ENCODE measurements at places on chromosomes 12 and 14. TPM values are rescaled to one million over a fixed set of nuclear protein-coding genes. Genes with fewer than 3 reads are reported as not detected.
A peak's percentile ranks its signal among the peaks of the same experiment; 100 is the strongest.

GRCh38 chr14:97359341-97359740 is 562.2 kb downstream of the VRK1 start:
- H3K27ac ChIP-seq: no peak overlapping the region
- no peaks in the 10 kb centered on the region for H3K36me3 ChIP-seq
- no peaks in the 10 kb centered on the region for H3K4me1 ChIP-seq
- H3K27me3 ChIP-seq: peaks cover 2% of the 10 kb centered on the region
- no peak for DNase-seq

MYO1H gene
- total RNA-seq: not detected

- no peak overlapping the region for H3K4me3 ChIP-seq
- peaks cover 35% of the 10 kb centered on the region for H3K4me1 ChIP-seq
- no peak for DNase-seq
- no peak overlapping the region for H3K27ac ChIP-seq
Observed at GRCh38 chr12:2115101-2115845, 62.5 kb downstream of the CACNA1C start.

TMEM106C gene
- 60.1 TPM for total RNA-seq

DNA sequence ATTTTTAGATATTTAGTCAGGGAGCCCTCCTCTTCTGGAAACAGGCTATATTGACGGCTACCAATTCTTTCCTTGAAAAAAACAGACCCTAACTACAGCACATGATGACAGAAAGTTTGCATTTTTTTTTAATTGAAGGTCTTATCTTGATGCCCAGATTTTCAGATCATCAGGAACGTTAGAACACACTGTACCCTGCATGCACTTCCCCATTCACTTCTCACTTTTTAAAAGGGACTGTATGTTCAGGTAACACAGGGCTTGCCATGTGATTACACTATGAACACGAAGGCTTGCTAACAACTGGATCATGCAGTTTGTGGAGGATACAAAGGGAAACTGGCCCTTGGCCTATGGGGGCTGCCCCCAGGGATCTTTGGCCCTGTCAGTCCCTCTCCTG is 92.6 kb downstream of the RPS29 start:
- H3K27me3 ChIP-seq: peaks cover 53% of the 10 kb centered on the region
- no peaks in the 10 kb centered on the region for H3K36me3 ChIP-seq
- no peak overlapping the region for H3K27ac ChIP-seq
- no peak overlapping the region for H3K4me3 ChIP-seq

GRCh38 chr12:47312808-47313426 is 233.2 kb upstream of the AMIGO2 start:
- H3K4me1 ChIP-seq: peaks cover 14% of the 10 kb centered on the region
- H3K36me3 ChIP-seq: no peaks in the 10 kb centered on the region
- H3K27me3 ChIP-seq: no peaks in the 10 kb centered on the region
- H3K27ac ChIP-seq: no peak overlapping the region
- H3K4me3 ChIP-seq: no peak overlapping the region

OAS2 gene
- total RNA-seq: not detected

DNA sequence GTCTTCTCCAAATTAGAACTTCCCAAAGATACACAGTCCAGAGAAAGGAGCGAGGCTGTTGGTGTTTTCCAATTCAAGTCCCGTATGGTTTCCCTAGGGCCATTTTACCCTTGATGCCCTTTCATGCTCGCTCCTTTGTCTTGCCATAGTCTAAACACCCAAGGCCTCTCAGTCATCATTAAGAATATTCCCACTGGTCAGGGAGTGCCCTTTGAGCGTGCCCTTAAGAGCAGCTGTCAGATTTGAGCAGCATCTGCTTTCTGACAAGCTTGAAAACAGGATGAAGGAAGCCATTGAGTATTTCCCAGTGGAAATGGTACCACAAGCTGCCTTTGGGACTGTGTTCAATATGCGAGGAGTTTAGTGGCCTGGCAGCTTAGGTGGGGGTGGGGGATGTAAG is 10.4 kb upstream of the GALNT16 start:
- H3K36me3 ChIP-seq: no peaks in the 10 kb centered on the region
- no peaks in the 10 kb centered on the region for H3K4me1 ChIP-seq
- no peaks in the 10 kb centered on the region for H3K27me3 ChIP-seq
- no peak overlapping the region for H3K27ac ChIP-seq
- H3K4me3 ChIP-seq: no peak overlapping the region

EIF5 gene
- 175 TPM for total RNA-seq

DNA sequence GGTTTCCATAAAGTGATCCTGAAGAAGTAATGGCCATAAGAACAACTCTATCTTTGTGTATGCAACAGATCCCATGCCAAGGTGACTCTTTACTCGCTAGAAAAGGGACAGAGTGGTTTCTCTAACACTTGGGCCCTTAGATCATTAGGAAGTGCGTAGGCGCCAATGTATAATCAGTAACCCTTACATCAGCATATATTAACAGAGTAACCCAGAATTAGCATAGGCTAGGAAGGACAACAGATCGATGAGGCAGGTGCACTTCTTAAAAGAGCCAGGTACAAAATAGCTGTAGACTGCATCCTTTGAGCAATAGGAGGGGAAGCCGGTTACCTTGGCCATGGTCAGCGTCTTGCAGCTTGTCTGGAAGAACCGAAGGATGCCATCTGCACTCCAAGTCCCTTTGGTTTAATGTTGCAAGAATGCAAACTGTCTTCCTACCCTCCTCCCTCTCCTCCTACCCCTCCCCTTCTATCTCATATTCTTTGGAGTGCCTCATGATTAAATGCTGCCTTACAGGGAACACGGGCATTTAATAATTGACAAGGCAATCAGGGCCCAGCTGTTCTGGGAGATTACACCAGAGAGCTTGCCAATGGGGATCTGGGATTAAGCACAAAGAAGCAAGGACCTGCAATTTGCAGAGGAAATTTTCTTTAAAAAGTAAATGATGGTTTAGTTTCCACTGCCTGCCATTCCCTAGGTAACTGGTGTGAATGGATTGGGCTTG is 8.0 kb downstream of the GSG1 start:
- H3K4me3 ChIP-seq: no peak overlapping the region
- peaks cover 68% of the 10 kb centered on the region for H3K4me1 ChIP-seq
- no peaks in the 10 kb centered on the region for H3K36me3 ChIP-seq
- H3K27ac ChIP-seq: no peak overlapping the region
- no peak for DNase-seq
- H3K27me3 ChIP-seq: no peaks in the 10 kb centered on the region

GRCh38 chr12:64107776-64108175 is 114.3 kb downstream of the KICS2 start:
- peaks cover 20% of the 10 kb centered on the region for H3K36me3 ChIP-seq
- H3K4me1 ChIP-seq: peaks cover 16% of the 10 kb centered on the region
- no peak for DNase-seq
- no peaks in the 10 kb centered on the region for H3K27me3 ChIP-seq

DNA sequence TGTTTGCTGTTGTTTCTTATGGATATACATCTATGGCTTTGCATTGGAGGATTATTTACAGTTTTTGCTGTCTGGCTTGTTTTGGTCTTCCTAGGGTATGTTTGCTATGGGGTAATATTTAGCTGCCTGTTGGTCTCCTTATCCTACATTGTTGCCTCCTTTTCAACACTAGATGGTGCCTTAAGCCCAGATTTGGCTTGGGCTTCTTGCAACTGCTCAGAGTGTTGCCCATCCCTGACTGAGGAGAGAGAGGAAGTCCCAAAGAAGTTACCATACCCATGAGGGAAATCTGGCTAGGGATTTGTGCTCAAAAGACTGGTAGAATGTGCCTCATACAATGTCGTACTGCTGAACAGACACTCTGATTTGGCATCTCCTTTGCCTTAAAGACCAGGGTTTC is 94.6 kb upstream of the MUCL1 start:
- H3K27me3 ChIP-seq: peaks cover 17% of the 10 kb centered on the region
- no peaks in the 10 kb centered on the region for H3K4me1 ChIP-seq
- H3K36me3 ChIP-seq: no peaks in the 10 kb centered on the region
- no peak overlapping the region for H3K4me3 ChIP-seq
- DNase-seq: no peak
- no peak overlapping the region for H3K27ac ChIP-seq

DNA sequence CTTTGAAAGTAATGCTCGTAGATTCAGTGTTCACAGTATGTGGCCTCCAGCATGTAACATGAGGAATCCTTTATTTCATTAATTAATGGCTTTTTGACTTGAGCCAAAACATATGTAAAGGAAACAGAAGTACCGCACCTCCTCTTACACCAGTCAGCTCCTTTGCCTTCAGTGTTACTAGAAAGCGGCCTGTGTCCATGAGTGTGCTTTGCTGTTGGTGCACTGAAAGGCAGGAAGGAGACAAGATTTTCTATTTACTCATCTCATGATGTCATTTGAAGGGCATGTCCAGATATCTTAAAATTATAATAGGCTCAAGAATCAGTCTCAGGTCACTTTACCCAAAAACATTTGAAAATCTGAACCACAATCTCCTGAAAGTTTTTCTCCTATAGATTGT is 9.9 kb upstream of the CCT2 start:
- no peak overlapping the region for H3K4me3 ChIP-seq
- H3K36me3 ChIP-seq: peaks cover 26% of the 10 kb centered on the region
- peak overlapping the region; percentile 49 for H3K27ac ChIP-seq
- no peak for DNase-seq

GRCh38 chr14:105883066-105884005 is 357.0 kb downstream of the TMEM121 start:
- no peaks in the 10 kb centered on the region for H3K4me1 ChIP-seq
- H3K27ac ChIP-seq: no peak overlapping the region
- H3K36me3 ChIP-seq: peaks cover 2% of the 10 kb centered on the region
- DNase-seq: peak; percentile 75
- no peak overlapping the region for H3K4me3 ChIP-seq
- H3K27me3 ChIP-seq: no peaks in the 10 kb centered on the region

DNA sequence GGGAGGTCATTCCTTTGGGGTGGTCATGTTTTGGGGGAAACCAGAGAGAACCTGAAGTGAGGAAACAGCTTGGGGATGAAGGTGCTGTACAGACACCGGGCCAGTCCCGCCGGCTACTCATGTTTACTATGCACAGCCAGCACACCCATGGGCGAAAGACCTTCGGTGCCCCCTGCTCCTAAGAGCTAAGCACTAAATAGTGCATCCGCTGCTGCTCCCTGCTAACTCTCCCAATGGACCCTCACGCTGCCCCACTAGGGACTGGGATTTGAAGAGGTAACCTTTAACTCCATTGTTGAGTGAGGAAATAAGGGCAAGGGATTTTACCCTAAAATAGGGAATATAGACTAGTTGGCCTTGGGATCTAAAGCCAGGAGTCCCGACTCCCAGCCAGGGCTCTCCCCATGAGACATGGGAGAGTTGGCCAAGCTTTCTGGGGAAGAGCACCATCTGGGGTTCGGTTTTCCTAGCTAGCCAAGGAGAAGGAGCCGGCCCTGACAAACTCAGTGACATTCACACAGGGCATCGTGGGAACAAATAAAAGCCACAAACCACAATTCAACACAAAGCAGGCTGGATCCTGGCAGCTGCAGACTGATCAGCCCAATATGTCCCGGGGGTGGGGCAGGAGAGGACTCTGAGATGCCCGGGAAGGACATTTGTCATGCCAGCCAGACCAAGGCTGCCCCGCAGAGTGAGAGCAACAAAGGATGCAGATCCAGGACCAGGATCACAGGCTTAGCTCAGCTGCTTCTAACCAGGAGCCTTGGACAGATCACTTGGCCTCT is 91.7 kb downstream of the SINHCAF start:
- H3K27ac ChIP-seq: no peak overlapping the region
- peaks cover 45% of the 10 kb centered on the region for H3K27me3 ChIP-seq
- no peak for DNase-seq
- H3K4me3 ChIP-seq: no peak overlapping the region
- H3K36me3 ChIP-seq: peaks cover 2% of the 10 kb centered on the region
- peaks cover 15% of the 10 kb centered on the region for H3K4me1 ChIP-seq

CLEC2A gene
- 0.62 TPM for total RNA-seq

DNA sequence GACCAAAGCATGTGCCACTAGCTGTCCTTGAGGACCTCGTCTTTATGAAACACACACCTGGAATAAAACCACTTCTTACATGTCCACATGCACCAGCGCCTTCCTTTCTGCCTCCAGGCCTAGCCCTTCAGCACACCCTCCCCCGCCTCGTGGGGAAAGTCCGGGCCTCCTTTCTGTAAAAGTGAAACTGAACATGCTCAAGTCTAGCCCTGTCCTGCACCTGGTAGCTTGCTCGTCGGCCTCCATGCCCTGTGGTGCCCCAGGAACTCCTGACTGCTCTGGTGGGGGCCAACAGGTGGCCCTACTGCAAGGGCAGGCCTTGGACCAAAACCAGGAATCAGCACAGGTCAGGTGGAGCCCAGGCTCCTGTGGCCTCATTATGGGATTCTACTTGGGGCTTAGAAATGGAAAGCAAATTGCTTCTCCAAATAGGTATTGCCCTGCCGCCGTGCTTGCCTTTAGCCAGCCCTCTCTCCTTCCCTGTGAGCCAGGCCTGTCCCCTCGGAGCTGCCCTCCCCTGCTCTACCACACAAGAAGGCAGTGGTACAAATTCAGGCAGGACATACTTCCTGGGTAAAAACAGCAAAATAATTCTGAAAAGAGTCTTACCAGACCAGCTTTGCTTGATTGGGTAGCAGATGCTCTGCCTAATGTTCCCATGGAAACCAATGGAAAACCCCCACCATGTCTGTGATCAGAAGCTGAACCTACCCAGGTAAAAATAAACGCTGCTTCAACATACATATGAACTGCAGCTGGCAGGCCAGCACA is 43.5 kb downstream of the ERH start:
- peaks cover 3% of the 10 kb centered on the region for H3K27me3 ChIP-seq
- H3K27ac ChIP-seq: peak overlapping the region; percentile 2
- peaks cover 19% of the 10 kb centered on the region for H3K4me1 ChIP-seq
- peaks cover 14% of the 10 kb centered on the region for H3K36me3 ChIP-seq
- no peak overlapping the region for H3K4me3 ChIP-seq
- DNase-seq: no peak

DNA sequence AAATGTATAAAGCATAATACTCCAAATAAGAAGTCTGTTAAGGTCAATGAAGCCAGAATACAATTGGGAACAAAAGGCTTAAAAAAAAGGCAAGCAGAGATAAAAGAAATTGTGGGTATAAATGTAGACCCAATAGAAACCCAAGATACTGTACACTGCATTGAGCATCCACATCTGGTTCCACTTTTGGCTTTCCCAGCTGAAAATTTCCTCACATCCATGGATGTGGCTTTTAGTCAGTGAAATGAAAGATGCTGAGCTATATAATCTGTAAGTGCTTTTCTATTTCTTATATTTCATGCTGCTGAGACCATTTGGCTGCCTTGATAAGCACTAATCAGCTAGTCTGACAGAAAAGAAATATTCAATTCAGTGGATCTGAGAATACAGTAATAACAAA is 83.5 kb downstream of the PTPRR start:
- DNase-seq: no peak
- peaks cover 15% of the 10 kb centered on the region for H3K27me3 ChIP-seq
- peaks cover 4% of the 10 kb centered on the region for H3K4me1 ChIP-seq

GRCh38 chr12:64269161-64269560 is 47.1 kb upstream of the KICS2 start:
- H3K27me3 ChIP-seq: no peaks in the 10 kb centered on the region
- H3K36me3 ChIP-seq: no peaks in the 10 kb centered on the region
- H3K27ac ChIP-seq: no peak overlapping the region
- H3K4me3 ChIP-seq: no peak overlapping the region
- no peak for DNase-seq

GRCh38 chr12:76096079-76096646 is 11.7 kb upstream of the NAP1L1 start:
- no peak overlapping the region for H3K27ac ChIP-seq
- H3K27me3 ChIP-seq: no peaks in the 10 kb centered on the region
- no peaks in the 10 kb centered on the region for H3K4me1 ChIP-seq
- DNase-seq: no peak
- no peak overlapping the region for H3K4me3 ChIP-seq
- H3K36me3 ChIP-seq: no peaks in the 10 kb centered on the region

KTN1 gene
- 129 TPM for total RNA-seq

GRCh38 chr12:95605087-95605486 is 53.8 kb upstream of the USP44 start:
- H3K27ac ChIP-seq: no peak overlapping the region
- H3K4me1 ChIP-seq: peaks cover 51% of the 10 kb centered on the region
- H3K4me3 ChIP-seq: no peak overlapping the region
- no peak for DNase-seq
